ENCODE measurements at places on chromosomes 12 and 14.

DNA sequence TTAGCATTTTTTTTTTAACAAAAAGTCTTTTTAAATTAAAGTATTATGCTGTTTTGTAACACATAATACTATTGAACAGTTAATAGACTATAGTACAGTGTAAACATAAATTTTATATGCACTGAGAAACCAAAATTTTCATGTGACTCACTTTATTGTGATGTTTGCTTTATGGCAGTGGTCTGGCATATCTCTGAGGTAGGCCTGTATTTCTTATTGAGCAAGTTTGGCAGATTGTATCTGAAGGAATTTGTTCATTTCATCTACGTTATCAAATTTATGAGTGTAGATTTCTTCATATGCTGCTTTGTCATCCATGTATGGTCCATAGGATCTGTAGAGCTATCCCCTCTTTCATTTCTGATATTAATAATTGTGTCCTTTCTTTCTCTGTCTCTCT is 78.8 kb upstream of the PDE3A start:
- DNase-seq = no peak

DNA sequence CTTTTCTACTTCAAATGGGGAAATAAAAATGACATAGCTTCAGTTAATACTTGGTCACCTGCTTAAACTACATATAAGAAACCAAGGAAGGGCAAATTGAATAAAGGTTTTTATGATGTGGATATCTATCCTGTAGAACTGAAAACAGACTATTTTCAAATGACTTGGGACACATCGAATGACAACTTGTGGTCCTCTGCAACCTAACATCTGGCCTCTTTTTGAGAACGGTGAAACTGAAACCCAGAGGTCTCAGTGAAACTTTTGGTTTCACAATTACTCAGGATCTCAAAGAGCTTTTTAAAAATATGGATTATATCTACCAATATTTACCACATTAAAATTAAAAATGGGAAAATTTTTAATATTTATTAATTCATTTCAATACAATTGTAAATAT is 65.2 kb downstream of the PPP2R5E start:
- no peak for DNase-seq

DNA sequence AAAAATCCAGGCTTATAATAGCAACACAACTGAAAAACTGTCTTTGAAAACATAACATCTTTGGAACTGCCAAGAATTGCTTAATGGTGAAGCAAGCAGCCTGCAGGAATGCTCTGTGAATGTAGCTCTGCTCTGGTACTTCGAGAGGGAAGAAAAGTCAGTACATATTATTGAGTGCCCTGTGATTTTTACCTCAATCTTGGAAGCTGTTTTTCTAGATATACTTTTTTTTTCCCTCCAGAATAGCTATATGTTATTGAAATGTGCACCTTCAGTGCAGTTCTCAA is 508.1 kb downstream of the PCNX1 start:
- DNase-seq = no peak

DNA sequence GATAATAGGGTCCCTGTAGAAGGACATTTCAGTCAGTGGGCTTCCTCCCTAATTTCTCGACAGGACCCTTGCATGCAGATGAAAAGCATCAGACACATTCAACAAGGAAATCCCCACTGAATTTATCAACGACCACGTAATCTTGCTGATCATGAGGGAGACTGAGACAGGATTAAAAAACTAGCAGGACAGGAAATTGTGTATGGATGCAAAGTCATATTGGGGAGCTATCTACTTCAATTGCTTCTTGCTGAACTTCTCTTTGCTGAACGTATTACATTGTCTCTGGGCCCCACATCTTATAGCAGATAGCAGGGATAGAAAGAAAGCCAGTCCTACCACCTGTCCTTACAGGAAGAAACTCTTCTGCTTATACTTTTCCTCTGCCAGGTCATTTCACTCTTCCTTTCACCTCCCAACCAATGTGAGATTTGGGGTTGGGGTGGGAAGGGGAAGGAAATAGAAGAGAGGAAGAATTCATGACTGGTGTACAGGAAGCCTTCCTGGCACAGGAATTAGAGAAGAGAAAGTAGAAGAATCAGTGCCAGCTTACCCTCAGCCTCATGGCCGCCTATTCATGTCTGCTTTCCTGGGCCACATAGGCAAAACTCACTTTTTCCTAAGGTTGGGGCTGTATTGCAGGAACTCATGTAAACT is 333.3 kb downstream of the ZFP36L1 start:
- no peak for DNase-seq

DNA sequence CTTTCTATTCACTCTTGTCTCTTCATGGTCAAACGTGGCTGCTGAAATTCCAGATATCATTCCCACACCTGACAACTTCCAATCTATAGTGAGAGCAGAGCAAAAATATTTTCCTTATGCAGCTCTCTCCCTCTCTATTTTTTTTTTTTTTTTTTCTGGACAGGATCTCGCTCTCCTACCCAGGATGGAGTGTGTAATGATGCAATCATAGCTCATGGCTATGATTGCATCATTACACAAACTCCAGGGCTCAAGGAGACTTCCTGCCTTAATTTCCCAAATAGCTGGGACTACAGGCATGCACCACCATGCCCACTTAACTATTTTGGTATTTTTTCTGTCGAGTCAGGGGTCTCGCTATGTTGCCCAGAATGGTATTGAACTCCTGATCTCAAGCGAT is 1398.9 kb downstream of the AACS start:
- no peak for DNase-seq

GRCh38 chr14:58677996-58678395 is 40.2 kb downstream of the DACT1 start:
- DNase-seq = no peak

- DNase-seq = no peak
Measured at GRCh38 chr12:71223139-71223538, 65.3 kb upstream of the TSPAN8 start.

- DNase-seq = no peak
Measured at GRCh38 chr12:126663304-126664094, 1598.3 kb downstream of the AACS start.

DNA sequence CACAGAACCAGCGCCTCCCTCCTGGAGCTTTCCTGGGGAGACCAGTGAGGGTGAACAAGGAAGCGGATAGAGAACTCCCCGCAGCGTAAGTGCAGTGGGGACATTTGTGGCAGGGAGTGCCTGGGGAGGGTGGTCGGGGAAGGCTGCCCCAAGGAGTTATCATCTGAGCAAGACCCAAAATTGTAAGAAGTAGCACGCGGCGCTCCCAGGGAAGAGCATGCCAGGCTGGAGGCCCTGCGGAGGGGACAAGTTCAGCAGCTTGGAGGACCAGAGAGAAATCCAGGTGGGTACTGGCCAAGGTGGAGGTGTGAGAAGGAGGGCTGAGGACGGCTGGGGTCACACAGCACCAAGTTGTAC is 46.2 kb upstream of the RIMBP2 start:
- no peak for DNase-seq

- no peak for DNase-seq
Measured at GRCh38 chr14:59919570-59920377, at the start of gene LRRC9. Gene LRRC9, plus strand, starts transcription at chr14:59920144.

DNA sequence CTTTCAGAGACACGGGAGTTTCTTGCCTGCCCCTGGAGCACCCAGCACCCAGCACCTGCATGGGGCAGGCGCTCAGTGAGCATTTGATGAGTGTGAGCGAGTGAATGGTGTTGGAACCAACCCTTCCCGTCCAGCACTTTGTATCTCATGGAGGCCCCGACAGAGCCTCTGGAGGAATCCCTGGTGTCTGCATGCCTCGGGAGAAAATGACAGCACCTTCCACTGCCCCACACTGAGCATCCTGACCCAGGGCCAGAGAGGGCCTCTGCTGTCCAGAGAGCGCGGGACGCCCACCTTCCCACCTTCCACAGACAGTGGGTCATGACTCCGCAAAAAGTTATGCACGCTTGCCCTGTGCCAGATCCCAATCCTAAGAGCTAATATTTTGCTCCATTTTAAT is 103.0 kb upstream of the BCL11B start:
- DNase-seq = no peak

GRCh38 chr12:120540445-120540844 is 6.3 kb downstream of the RNF10 start:
- DNase-seq = no peak

GRCh38 chr14:64364907-64365306 is 23.2 kb upstream of the MTHFD1 start:
- DNase-seq = no peak

GRCh38 chr12:15757553-15758255 is 31.5 kb downstream of the EPS8 start:
- DNase-seq = no peak

GRCh38 chr14:88681755-88682494 is 110.8 kb downstream of the EML5 start:
- no peak for DNase-seq

DNA sequence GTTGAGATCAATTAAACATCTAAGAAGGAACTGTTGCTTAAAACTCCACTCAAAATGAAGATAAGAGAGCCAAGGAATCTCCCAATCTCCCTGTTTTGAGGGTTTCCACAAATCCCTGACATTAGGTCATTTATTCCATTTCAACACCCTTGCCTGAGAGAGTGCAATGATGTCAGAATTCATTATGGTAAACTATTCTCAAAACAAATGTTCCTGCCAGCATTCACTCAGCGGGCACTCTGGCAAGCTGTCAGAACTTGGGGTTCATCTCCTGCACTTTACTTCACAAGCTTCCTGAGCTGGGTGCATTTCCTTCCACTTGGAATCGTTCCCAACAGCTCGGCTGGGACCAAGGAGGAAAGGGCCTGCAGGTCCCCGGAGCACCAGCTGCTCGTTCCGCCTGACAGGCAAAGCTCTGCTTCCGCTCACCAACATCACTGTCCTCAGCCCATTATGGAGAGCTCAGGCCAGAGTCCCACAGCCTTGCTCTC is 117.8 kb downstream of the TTC7B start:
- DNase-seq = no peak

DNA sequence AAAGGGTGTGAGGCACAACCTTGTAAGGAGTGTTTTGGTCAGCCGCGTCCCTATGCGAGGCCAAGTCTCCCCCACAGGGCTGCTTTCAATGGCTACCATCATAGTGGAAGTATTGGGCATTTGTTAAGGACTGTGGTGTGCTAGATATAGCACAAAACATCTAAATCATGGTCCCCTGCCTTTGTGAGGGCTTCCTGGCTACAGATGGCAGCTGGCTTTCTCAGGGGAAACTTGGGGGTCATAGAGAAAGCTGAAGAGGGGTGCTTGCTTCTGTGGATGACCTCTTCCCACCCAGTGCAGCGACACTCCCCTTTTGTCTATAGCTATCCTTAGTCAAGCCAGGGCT is 315.8 kb downstream of the ZFP36L1 start:
- DNase-seq = no peak

DNA sequence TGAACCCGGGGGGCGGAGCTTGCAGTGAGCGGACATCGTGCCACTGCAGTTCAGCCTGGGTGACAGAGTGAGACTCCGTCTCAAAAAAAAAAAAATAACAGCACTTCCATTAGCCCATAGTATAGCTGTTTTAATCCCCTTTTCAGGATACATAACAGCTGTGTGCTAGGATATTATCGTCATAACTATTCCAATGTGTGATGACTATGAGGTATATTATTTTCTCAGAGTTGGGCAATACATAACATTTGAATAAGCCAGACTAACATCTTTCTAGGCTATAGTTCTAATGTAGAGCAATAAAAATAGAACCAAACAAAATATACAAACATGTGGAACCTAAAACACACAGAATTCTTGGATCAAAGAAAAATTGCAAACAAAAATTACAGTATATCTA is 57.1 kb downstream of the MARK3 start:
- DNase-seq = no peak

GRCh38 chr12:90122681-90123080 is 414.0 kb upstream of the ATP2B1 start:
- no peak for DNase-seq

GRCh38 chr12:132277374-132277941 is 51.9 kb downstream of the GALNT9 start:
- no peak for DNase-seq

DNA sequence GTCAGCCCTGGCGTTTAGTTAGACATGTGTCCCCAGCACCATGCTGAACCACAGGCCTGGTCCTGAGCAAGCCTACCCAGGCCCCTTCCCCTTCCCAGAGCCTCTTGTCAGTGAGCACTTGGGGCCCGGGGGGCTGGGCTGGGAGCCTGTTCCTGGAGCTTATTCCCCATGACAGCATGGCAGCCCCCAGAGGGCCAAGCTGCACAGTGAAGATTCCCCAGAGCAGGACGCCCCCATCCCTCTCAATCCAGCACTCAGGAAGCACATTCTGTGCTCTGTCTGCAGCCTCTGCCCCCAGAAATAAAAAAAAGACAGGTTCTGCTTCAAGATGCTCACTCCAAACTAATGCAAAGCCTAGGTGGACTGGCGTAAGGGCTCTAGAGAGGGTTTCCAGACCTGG is 117.3 kb downstream of the LGMN start:
- DNase-seq = no peak

DNA sequence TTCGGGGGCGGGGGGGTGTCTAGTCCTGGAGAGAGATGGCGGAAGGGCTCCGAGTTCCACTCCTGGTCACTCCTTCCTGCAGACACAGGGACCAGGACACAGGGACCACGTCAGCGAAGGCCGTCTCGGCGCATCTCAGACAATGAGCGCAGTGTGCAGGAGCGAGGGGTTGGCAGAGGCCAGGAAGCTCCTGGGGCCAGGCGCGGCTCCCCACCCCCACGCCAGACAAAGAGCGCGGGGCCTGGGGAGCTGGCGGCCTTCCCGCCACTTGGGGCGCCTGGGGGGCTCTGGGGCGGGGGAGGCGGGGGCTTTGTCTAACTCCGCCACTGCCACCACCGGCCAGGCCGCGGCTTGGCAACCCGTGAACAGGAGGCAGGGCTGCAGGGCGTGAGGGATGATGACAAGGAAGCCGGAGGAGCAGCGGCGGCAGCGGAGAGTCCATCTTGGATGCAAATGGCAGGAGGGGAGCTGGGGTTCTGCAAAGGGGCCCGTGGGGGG is 2.2 kb downstream of the CDK2AP1 start:
- DNase-seq = peak; percentile 87

- no peak for DNase-seq
Measured at GRCh38 chr14:91873471-91874415, 6.4 kb upstream of the TC2N start.

DNA sequence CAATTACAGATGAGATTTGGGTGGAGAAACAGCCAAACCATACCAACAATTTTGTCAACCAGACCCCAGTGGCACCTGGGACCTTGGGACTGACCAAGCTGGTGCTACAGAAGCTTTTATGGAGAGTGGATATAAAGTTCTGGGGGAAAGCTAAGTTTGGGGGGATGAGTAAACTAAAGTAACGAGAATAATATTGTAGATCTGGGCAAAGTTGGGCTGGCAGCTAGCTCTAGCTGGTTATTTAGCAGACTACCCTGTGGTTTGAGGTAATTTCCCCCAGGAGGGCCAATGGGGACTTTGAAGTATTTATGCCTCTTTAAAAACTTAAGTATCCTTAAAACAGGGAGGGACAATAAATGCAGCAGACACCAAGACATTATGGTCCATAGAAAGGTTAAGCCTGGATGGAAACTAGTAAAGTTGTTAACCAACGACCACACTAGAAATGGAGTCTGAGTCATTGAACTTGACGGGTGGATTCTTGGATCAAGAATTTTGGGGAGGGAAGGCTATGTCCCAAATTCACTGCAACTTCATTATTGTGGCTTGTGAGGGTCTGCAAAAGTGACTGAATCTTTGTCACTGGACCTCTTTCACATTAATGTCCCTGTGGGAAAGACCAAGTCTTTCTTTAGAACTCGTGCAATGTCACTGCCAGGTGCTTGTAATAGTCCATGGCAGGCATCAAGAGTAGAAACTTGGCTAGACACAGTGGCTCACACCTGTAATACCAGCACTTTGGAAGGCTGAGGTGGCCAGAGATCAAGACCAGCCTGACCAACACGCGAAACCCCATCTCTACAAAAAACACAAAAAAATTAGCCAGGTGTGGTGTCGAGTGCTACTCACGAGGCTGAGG is 48.5 kb upstream of the OR5AU1 start:
- DNase-seq = no peak

GRCh38 chr12:59928416-59928815 is 332.6 kb downstream of the SLC16A7 start:
- no peak for DNase-seq

All from foreskin melanocyte (primary cell).